ENCODE measurements at places on chromosomes 3 and 15.

GRCh38 chr15:78408355-78408640 lies 29.7 kb upstream of the IREB2 start:
- DNase-seq, result no peak

DNA sequence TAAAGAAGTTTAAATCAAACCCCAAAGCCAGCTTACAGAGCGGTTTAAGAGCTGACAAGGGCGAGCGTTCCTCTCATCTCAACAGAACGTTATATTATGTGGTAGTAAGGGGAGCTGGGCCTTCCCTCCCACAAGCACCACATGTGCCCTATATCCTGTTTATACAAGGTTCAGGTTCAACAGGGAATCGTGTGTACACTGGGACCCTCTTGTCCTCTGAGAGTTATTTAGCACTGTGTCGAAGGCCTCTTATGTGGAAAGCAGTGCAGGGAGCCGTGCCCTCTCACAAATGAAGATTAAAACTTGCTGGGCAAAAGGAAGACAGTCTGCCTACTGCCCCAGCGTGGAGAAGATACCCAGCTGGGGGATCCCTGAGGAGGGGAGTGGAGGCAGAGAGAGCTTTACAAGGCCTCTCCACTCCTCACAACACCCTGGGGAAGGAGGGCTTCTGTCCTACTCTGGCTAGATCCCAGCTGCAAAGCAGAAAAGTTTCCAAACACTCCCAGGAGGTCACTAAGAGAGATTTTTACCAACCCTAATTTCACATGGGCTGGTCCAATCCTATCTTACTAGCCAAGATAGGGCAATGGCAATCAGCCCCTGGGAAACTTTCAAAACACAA lies 2.9 kb downstream of the TLE3 start:
- no peak for DNase-seq

GRCh38 chr15:68630836-68631235 lies 52.0 kb downstream of the CORO2B start:
- DNase-seq, result no peak

DNA sequence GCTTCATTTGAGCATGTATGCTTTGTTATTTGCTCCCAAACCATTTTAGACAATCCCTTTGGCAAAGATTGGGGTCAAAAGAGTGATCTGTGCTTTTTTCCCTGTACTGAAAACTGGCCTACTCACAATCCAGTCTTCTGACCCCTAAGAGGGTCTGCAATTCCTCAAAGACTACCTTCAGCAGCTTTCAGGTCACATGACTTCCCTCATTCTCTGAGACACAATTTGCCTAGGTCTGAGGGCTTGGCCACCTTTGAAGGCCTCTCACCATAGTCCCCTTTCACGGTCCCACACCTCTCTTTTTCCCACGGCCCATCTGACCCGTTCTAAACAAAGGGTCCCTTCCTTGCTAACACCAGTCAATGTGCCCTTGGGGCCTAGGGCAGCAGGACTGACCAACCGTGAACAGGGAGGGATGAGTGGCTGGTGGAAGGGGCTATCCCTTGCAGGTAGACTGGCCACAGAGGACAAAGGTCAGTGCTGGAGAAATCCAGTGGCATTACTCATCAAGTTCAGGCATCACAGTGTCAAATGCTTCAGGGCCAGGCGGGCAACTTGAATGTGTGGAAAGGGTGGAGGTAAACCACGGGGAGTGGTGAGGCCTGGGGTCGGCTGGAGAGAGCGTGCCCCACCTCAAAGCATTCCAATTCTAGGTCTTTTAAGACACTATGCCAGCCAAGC lies 10.8 kb downstream of the RASL12 start:
- DNase-seq, result no peak

- no peak for DNase-seq
Observed at GRCh38 chr15:51318382-51319150, 19.8 kb downstream of the CYP19A1 start.

DNA sequence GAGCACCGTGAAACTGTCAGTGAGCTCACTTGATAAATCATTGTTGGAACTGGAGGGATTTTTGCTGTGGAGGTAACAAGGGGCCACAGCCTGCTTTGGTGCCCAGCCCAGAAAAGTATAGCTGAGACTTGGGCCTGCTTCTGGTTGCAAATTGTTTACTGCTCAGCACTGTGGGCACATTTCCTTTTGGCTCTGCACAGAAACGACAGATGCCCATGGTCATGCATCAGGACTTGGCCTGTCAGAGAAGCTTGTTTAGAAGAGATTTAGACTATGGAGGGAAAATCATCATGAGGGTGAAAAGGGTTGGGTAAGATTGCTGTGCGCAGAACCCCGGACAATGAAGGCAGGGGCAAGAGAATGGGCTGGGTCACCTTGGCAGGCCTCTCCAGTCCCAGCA lies 286.1 kb upstream of the CTNNB1 start:
- DNase-seq, result no peak

GRCh38 chr3:112888381-112889085 lies 41.9 kb upstream of the CD200R1L start:
- no peak for DNase-seq

- DNase-seq, result no peak
Observed at GRCh38 chr3:134345202-134345601, 29.0 kb downstream of the AMOTL2 start.

Measured in activated T-helper 1 cell treated with Interleukin-2 at 50 U/mL for 16 hours (primary cell).